CD4-positive, alpha-beta T cell treated with Interleukin-15 for 4 hours (primary cell): ENCODE measurements at places on chromosomes 4 and X.

GRCh38 chr4:149031399-149031798, 589.2 kb upstream of the NR3C2 start:
- no peak for DNase-seq

DNA sequence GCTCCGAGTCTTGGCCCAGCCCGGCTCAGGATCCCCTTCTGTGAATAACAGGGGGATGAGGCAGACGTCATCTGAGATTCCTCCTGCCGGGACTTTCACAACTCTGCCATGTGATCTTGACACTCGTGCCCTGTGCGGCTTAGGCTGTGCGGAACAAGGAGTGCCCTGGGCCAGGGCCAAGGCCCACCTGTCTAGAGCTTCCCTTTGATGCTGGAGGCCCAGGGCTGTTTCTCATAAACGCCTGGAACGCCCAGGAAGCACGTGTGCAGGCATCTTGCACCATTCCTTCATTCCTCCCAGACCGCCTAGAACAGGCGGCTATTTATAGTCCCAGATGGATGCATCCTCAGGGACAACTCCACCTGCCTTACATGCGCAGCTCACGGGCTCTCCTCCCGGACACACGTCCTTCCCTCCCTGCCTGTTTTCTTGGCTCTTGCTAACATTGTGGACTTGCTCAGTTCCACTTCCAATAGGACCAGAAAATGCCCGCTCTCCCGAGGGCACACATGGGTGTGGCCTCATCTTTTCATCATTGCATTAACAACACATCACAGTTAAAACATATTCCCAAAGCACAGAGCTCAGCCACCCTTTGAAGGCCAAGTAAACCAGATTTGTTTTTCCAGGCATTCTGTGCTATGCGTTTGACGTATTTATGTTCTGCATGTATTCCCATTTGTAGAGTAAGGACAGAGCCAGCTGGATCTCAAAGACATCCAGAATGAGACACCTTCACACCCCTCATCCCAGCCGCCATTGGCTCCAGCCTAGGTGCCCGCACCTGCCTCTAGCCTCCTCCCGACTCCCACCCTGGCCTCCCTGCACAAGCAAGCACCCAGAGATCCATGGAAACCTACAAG, 57.2 kb downstream of the ABLIM2 start:
- no peak for DNase-seq

GRCh38 chr4:95546221-95546620, 2.6 kb downstream of the UNC5C start:
- no peak for DNase-seq

DNA sequence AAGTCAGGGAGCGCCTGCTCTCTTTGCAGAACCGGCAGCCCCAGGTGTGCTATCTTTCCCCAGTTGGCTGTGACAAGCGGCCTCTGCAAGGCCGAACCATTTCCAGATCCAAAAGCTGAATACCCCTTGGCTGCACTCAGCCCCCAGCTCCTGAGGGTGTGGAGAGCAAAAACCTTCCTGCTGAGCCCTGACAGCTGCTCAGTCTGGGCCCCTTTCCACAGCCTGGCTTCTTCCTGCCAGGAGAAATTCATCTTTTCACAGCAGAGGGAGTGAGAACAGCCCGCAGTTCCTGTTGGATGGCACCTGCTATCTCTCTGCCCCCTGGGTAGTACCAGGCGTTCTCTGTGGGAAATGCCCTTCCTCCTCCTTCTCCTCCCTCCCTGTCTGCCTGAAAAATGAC, 78.4 kb downstream of the DRD5 start:
- DNase-seq, result no peak

GRCh38 chrX:54825716-54826438, 18.3 kb downstream of the MAGED2 start:
- DNase-seq, result peak; percentile 27

DNA sequence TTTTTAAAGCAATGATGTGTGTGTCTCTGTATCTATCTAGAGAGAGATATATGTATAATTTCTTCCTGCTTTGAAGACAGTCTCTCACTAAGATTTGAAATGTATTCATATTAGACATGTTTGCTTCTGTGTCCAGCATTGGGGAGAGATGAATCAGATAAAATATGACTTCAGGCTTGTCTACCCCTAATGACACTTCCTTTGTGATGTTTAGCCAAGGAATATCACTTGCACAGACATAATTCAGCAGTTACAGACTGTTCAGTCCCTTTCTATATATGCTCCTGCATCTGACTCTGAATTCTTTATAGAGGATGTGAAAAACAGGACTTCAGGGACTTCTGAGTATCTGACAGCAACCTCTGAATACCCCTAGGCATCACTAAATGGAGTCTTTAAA, 158.4 kb downstream of the DCLK2 start:
- DNase-seq, result no peak

GRCh38 chr4:53150631-53151488, 215.0 kb downstream of the SCFD2 start:
- DNase-seq, result no peak

DNA sequence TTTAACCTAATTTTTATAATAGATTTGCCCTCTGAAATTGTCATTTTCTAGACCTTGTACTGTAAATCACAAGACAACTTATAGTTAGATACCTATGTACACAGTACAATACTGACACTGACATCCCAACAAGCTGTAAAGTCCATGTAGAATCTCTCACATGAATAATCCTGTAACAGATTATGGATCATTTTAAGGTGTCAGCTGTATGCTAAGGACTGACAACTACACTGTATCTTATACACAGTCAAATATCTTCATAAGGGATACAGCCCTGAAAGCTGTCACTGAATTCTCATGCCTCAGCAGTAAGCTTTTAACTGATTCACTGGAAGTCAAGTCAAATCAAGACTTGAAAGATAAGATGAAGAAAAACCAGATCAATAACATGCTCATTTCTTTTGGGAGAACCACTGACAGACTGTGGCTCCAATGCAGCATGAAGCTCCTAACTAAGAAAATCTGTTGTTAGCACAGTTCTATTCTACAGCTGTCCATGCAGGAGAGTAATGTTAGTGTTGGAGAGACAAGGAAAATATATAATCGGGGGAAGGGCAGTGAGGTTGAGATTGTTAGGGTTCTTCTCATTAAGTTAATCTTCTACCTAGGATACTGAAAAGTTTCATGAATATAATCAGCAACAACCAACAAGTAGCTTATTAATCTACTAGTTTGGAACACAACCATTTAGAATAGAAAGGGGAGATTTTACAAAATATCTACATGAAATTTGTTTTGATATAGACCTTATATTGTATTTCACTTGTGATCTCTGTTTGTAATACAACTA, 612.0 kb downstream of the PCDH18 start:
- no peak for DNase-seq

- DNase-seq, result no peak
Measured at GRCh38 chr4:41865306-41865980, 69.8 kb upstream of the TMEM33 start.

GRCh38 chr4:168353746-168354145, 35.2 kb upstream of the DDX60 start:
- no peak for DNase-seq

GRCh38 chr4:113012786-113013185, 36.7 kb upstream of the ANK2 start:
- no peak for DNase-seq

GRCh38 chr4:159271856-159272255, 169.0 kb downstream of the RAPGEF2 start:
- DNase-seq, result no peak

GRCh38 chr4:45064741-45065140, 338.4 kb upstream of the GNPDA2 start:
- no peak for DNase-seq
